Sigmoid colon (tissue), 7 donors: ENCODE measurements at places on chromosomes 7 and 10. TPM values are rescaled to one million over a fixed set of nuclear protein-coding genes. Genes with fewer than 3 reads are reported as not detected.

DNA sequence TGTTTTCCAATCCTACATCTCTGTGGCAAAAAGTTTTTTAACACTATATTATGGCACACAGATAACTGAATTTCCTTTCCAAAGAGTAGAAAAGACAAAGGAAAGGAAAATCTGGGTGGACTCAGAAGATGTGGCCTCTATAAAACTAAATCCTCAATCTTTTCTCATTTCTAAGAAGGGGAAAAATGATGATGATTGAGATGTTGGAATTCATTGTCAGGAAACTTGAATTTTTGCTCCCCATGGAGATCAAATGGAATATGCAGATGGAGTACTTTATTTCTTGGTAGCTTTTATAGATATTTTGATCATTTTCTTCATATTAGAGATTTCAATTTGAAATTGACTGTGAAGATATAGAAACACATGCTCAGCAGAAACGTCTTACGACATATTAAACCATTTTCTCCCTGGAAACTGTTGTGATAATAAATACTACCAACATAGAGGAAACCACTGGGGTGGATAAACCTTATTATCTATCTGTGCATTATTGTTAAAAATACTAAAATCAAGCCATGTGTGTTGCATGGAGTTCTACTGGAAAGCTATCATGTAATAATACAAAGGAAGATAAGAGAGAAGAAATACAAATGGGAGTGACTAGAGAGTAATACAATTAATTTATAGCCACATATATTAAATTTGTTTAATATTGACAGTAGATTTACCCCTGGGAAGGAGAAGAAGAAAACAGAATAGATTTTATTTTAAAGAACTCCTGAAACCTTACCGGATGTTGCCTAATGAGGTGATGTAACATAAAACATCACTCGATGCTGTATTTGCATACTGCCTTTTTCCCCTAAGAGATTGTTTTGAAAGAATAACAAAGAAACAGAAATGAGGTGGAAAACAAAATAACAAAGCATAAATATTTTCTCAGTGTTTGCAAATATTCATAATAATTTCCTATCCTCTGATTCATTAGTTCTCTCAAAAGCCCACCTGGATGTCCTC lies 931.2 kb upstream of the C7orf33 start:
- no peak for DNase-seq

GRCh38 chr7:151632750-151633515 lies 113.2 kb upstream of the RHEB start:
- DNase-seq = peak; percentile 73

DNA sequence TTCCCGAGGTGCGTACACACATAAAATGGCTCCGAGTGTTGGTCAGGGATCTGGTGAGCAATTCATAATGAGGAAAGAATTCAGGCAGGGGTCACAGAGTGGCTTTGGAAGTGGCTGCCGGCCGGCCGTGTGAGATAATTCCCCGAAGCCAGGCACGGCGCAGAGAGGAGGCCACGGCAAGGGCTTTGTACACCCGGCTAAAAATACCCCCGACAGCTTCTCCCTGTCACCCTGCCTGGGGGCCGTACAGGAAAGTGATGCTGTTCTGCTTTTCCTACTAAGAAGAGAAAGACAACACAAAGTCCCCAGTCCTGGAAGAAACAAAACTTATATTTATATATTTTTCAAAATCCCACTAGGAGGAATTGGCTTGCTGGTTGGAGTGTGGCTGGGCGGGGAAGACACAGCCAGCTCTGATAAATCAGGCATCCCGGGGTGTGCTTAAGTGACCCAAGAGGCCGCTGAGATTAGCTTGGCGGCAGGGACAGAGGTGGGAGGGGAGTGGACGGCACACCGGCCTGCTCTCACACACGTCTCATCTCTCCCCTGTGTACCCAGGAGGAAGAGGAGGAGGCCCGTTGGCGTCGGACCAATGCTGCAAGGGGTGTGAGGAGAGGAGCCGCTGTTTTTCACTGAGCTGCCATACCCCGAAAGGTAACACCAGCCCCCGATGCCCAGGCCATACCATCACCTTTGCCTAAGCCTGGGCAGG lies 70.5 kb downstream of the ZMIZ1 start:
- peak; percentile 89 for DNase-seq

PSMA2 gene
- total RNA-seq = 81.3 TPM

GRCh38 chr7:98722402-98722801 lies 105.3 kb downstream of the NPTX2 start:
- no peak for DNase-seq

CRYGN gene
- total RNA-seq = 1.4 TPM

DNA sequence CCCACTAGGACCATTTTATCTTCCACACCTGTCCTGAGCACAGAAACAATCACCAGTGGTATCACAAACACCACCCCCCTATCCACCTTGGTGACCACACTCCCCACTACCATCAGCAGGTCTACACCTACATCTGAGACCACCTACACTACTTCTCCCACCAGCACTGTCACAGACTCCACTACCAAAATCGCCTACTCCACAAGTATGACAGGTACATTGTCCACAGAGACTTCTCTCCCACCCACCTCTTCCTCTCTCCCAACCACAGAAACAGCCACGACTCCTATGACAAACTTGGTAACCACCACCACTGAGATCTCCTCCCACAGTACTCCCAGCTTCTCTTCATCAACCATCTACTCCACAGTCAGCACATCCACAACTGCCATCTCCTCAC lies 3.3 kb downstream of the MUC3A start:
- no peak for DNase-seq

GRCh38 chr10:9796564-9796963 lies 1221.1 kb upstream of the CELF2 start:
- no peak for DNase-seq

MKI67 gene
- 0.49 TPM for total RNA-seq

- no peak for DNase-seq
These were observed 83.4 kb upstream of the SEMA3E start for GRCh38 chr7:83732305-83732704.

- no peak for DNase-seq
These were observed 63.0 kb downstream of the PIP4K2A start for GRCh38 chr10:22651276-22651980.

DNA sequence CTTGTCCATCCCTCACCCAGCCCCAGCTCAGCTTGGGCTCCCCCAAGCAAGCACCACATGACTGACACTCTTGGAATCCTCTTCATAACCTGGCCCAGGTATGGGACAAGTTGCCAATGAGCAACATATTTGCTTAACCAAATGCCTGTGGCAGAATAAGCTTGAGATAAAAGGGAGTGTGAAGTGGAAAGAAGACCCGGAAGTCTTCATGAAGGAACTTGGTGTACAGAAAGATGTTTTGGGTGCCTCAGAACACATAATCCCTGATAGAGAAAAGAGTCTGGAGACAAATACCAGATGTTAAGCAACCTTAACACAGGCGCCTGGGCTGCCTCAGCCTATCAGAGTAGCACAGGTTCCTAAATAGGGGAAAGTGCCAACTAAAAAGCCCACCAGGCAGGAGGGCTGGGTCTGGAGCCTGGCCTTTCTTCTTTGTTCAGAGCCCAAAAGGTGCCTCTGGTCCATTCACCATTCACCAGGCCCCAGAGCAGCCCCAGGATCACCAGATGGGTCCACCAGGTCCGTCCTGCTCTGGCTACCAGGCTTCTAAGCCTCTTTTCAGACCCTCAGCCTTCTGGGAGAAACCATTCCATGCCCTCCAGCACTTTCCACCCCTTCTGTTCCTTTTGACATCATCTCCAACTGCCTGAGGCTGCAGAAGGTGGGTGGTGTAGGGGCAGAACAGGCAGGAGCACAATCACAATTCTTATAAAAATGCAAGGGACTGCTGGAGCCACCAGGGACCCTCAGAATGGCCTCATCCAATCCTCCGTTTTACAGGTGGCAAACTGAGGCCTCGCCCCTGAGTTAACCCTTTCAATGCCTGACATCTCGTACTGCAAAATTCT lies 22.6 kb downstream of the KCNMA1 start:
- peak; percentile 57 for DNase-seq

DNA sequence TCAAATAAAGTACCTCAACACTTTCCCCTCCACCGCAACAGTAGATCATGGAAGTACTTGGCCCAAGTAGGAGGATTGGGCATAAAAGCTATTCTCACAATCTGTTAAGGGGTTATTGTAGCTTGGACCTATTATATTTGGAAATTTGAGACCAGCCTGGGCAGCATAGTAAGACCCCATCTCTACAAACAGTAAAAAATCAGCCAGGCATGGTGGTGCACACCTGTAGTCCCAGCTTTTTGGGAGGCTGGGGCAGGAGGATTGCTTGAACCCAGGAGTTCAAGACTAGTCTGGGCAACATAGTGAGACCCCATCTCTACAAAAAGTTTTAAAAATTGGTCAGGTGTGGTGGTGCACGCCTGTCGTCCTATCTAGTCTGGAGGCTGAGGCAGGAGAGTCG lies 13.2 kb downstream of the PRKRIP1 start:
- DNase-seq = no peak

C7orf33 gene
- total RNA-seq = not detected

GRCh38 chr10:102880256-102880655 lies 11.0 kb downstream of the AS3MT start:
- no peak for DNase-seq

DNA sequence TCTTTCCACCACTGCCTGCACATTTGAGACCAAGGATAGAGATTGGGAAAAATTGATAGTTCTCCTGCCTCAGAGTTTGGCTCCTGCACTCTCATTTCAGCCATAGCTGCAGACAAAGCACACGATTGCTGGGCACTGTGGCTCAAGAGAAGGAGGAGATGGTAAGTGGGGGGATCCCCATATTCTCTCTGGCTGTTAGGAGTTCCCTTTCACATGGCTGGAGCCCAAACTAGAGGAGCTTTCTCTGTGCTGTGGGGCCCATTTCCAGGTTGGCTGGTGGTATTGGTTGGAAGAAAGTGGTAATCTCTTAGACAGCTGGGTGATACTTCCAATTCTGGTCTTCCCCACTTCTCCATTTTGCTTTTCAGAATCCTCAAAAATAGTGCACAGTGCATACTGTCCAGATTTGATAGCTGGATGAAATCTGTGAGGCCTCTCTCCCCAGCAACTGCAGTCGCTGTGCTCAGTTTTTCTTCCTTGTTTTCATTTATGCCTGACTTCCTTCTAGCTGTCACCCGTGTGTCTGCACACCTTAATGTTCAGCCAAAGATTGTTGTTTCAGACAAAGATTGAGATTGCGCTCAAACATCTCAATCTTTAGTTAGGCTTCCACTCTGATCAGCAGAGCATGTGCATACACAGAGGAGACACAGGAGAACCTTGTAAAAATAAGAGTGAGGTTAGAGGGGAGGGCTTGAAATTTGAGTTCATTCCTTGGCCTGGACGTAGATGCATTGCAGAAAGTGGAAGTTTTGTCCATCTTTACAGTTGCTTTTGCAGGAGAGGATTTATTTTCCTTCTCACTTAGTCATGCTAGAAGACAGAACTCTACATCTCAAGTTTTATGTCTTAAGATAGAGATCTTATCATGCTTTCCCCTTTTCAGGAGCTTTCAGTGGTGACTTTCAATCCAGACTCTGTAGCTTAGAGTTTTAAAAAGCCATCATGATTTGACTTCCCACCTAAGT lies 28.6 kb downstream of the RABGEF1 start:
- DNase-seq = no peak

C10orf62 gene
- total RNA-seq = not detected

SORCS3 gene
- 1.1 TPM for total RNA-seq

GRCh38 chr7:36487756-36488336 lies 98.2 kb downstream of the ANLN start:
- DNase-seq = no peak

CALML5 gene
- not detected for total RNA-seq

GRCh38 chr7:107563775-107564552 lies at the start of the genes COG5 and DUS4L:
COG5 (minus strand) TSS chr7:107563920; CDS start chr7:107563896, 24 bp downstream.
DUS4L (plus strand) TSS chr7:107563971; CDS start chr7:107567071, 3,100 bp downstream.
- peak; percentile 89 for DNase-seq

- DNase-seq = no peak
These were observed 115.7 kb upstream of the CACNA2D1 start for GRCh38 chr7:82559193-82559805.

- no peak for DNase-seq
These were observed 648.5 kb upstream of the LRRN3 start for GRCh38 chr7:110442381-110442837.

PTF1A gene
- not detected for total RNA-seq

DNA sequence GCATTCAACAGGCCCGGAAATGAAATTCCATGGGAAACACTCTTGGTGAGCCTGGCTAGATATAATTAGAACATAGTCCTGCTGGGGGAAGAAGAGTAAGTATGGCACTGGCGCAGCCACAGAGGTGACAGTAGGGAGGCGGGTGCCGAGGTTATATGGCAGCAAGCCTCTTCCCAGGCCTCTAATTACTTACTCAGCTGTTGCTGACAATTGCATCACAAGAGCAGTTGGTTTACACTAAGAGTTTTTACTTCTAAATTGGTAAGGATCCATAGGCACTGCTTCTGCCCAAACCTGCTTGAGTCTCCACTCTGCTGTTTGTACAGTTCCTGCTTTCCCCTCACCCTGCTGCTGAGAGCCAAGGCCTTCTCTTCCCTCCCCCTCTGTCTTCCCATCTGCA lies 93.3 kb upstream of the DUSP5 start:
- no peak for DNase-seq

GRCh38 chr10:78432583-78432982 lies 398.9 kb downstream of the RPS24 start:
- peak; percentile 61 for DNase-seq

DNA sequence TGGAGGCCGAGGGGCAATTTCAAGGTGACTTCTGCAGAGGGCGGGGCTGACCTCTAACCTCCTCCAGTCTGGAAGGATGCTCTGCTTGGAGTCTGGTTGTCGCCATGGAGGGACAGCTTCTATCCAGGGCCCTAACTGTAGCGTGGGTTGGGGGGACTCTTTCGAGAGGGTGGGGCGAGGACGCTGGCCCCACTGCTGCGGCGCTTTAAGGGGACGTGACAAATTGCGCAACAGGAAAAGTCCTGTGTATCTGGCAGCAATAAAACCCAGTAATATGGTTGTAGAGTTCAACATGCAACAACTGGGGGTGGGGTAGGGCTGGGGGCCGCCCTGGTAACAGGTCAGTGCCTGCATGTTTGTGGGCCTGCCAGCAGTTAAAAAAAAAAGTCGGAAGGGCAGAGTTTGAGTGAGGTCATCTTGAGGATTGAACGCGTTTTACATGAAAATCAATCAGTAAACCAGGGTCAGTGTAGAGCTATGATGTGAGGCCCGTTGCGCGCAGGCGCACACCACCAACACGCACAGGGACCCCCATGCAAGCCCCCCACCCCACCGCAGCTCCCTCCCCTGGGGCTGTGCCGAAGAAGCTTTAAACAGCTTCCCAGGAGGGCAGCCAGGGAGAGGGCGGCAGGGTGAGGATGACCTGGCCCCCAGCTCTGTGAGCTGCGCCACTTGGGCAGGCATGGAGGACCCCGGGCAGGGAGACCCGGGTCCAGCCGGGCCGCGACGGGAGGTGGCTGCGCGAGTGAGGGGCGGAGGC lies 4.3 kb downstream of the SHH start:
- no peak for DNase-seq

GRCh38 chr10:68784476-68784875 lies 42.9 kb upstream of the STOX1 start:
- no peak for DNase-seq
